ENCODE measurements at places on chromosomes 12 and 14.
A peak's percentile ranks its signal among the peaks of the same experiment; 100 is the strongest.

DNA sequence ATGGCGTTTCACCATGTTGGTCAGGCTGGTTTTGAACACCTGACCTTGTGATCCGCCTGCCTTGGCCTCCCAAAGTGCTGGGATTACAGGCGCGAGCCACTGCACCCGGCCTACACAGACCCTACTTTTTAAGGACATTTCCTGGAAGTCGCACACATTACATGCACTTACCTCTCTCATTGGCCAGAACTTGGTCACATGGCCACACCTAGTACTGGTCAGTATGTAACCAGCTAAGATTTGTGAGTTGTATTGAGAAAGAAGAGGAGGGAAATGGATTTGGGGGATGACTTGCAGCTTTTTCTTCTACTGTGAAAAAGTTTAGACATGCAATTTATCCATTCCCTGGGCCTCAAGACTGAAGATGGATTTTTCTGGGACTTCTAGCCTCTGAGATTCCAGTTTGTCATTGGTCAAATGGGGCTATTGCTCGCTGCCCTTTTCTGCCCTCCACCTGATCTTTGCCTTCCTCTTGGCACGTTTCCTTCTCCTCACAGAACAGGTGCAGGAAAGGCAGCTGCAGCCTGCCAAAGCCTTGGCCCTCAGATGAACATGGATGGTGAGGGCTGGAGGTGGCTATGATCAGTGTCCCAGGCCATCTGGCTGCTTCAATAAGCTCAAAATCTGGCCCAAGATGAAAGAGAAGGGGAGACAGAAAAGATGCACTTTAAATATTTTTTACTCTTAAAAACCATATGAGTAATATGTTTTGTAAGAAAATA lies 7.1 kb upstream of the ZDHHC22 start:
- DNase-seq = peak; percentile 26

GRCh38 chr14:71013551-71014192 lies 106.4 kb downstream of the PCNX1 start:
- DNase-seq = no peak

GRCh38 chr14:55832122-55832911 lies 252.3 kb downstream of the KTN1 start:
- DNase-seq = no peak

DNA sequence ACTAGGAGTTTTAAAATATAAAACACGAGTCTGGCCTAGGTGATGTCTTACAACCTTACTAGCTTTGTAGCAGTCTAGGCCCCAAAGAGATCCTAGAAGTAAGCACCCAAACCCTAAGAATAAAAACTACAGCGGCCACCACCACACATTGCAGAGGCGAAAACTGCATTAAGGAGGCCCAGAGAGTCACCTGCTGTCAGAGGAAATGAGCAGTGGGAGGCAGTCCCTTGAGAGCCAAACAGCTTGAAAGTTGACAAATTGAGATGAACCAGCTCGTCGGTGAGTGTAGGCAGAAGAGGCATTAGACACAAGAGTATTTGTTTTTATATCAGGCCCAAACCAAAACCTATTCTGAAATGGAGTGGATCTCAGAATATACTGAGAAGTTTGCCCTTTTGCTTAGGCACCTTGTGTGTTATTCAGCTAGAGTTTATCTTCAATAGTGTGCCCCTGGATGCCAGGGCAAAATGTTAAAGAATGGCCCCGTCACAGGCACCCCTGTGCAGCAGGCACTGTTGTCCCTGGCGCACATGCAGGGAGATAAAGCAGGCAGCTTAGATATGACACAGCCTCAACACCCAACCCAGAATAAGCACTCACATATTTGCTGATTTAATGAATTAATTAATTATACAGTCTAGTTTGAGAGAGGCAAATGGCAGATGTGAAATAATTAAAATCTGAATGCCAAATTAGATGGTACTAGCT lies 56.7 kb downstream of the TTC7B start:
- no peak for DNase-seq

- DNase-seq = no peak
Observed at GRCh38 chr12:54593725-54594124, 5.3 kb upstream of the PPP1R1A start.

DNA sequence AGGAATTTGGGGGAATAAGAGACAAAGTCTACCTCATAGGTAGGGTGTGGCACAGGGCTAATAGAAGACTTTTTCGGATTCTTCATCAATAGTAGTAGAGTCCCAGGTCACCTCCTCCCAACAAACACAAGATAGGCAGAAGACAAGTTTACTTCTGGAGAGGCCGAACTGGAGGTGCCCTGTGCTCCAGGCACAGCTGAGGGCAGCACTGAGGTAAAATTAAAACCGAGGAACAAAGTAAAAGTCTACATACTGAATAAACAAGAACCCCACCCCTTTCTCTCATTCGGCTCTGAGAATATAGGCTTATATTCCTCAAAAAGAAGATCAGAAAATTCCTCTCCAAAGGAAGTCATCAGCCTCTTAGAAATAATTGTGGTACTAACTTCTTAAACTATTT lies 161.5 kb downstream of the SEC23A start:
- DNase-seq = no peak

DNA sequence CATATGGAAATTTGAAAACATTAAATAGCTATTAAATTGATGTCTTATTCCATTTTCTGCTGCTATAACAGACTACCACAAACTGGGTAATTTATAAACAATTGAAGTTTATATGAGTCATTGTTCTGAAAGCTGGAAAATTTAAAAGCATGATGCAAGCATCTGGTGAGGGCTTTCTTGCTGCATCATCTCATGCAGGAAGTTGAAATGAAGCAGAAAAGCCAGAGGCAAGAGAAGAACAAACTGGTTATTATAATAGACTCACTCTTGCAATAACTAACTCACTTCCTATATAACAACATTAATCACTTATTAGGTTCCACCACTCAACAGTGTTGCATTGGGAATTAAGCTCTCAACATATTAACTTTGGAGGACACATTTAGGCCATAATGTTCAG lies 1277.4 kb downstream of the LRFN5 start:
- DNase-seq = no peak

DNA sequence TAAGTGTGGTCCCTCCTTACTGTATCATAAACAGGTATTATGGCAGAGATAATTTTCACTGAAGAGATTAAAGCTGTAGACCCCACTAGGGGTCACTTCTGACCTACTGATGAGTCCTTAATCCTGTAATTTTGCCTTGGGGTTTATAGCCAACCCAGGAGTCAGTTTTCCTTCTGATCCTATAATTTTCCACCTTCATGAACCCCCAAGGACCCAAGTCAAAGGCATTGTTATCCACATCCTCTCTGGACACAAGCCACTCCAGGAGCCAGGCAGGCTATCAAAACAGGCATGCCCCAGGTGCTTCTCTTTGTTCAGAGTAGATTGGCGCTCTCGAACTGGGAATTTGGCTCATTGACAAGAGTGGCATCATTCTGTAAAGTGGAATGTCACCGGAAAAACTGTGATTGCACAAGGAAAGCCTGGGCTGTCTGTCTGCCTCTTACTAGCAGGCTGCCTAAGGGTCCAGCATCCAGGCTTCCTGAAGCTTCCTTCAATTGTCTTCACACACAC lies 1523.2 kb upstream of the FLRT2 start:
- DNase-seq = no peak

- no peak for DNase-seq
Observed at GRCh38 chr12:76260390-76260748, 87.8 kb downstream of the BBS10 start.

GRCh38 chr14:29896354-29896821 lies 31.3 kb downstream of the PRKD1 start:
- no peak for DNase-seq

GRCh38 chr12:52243259-52243855 lies 10.3 kb downstream of the KRT7 start:
- DNase-seq = no peak

DNA sequence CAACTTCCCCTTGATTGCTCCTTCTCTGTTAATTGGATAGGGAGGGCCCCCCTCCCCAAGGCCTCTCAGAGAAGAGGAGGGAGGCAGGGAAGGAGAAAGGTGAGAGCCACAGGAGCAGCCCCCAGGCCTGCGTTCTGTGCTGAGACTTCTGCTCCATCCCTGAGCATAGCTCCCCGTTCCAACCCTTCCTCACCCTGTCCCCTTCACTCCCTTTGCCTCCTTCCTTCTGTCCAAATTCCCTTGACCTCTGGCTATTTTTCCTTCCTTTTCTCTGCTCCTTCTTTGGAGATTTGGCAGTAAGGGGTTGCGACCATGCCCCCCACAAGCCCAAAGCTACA lies 788 bp upstream of the ASIC1 start:
- no peak for DNase-seq

DNA sequence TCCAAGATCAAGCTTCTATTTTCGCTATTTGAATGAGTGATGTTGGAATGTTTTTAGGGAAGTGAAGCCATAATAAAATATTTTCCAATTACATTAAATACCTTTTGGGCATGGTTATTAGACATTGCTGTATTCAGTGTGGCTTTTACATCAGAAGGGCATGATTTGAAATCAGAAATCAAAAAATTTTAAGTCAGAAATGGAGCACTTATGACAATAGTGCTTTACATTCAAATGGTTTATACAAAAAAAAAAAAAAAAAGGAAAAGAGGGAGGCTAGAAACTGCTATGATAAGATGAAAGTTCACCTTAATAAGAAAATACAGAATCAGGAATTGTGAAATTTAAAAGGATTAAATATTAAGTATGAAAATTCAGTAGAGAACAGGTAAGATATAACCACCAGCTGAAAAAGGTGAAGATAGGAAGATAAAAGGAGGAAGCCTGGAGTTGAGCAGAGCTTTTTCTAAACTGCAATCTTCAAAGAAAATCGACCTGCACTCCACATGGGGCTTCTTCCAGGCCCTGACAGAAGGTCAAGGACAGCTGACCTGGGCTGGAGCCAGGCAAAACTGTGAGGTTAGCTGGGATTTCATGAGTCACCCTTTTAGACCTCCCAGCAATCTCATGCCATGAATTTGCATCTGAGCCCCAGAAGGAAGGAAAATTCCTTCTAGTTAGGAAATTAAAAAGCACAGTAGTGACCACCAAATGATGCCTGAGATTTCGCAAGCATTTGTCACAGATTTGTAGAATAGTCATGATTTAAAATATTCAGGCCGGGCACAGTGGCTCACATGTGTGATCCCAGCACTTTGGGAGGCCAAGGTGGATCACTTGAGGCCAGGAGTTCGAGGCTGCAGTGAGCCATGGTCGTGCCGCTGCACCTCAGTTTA lies 23.4 kb upstream of the BMP4 start:
- no peak for DNase-seq

- DNase-seq = no peak
Observed at GRCh38 chr12:54058128-54058768, 4.6 kb downstream of the HOXC4 start.

GRCh38 chr12:48145981-48146380 lies 11.3 kb downstream of the ASB8 start:
- no peak for DNase-seq

GRCh38 chr12:27964123-27964522 lies 8.4 kb downstream of the PTHLH start:
- DNase-seq = no peak

- DNase-seq = no peak
Observed at GRCh38 chr14:81385419-81385818, 14.7 kb downstream of the STON2 start.

GRCh38 chr12:125351788-125352187 lies 286.6 kb downstream of the AACS start:
- no peak for DNase-seq

DNA sequence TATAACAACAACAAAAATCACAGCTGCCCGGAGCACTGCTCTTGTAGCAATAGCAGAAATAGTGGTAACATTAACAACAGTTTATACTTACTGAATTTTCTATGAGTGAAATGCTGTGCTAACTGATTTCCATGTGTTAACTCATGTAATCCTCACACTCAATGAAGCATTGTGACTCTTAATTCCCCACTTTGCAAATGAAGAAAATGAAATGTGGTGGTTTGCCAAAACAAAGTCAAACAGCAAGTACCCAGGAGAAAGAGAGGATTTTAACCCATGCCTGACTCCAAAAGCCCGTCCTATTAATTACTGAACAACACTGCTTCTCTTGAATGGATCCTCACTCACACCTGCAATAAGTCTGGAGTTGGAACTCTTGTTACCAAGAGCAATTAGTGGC lies 123.5 kb downstream of the MED13L start:
- no peak for DNase-seq

DNA sequence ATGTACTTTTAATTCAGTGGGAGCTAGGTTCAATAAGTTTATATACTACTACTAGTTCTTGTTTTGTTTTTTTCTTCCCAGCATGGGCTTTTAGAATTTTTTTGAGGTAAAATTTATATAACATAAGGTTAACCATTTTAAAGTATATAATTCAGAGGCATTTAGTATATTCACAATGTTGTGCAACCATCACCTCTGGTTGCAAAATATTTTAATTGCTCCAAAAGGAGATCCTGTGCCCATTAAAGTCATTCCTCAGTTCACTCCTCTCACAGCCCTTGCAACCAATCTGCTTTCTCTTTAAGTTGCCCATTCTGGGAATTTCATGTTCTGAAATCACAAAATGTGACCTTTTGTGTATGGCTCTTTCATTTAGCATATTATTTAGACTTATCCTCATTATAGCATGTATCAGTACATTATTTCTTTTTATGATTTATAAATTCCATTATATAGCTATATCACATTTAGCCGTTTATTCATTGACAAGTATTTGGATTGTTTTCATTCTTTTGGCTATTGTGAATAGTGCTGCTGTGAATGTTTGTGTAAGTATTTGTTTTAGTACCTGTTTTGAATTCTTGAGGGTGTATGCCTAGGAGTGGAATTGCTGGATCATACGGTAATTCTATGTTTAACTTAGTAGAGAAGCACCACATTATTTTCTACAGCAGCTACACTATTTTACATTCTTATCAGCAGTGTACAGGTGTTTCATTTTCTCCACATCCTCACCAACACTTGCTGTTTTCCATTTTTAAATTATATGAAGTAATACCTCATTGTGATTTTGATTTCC lies 59.1 kb downstream of the ARHGAP5 start:
- no peak for DNase-seq

- DNase-seq = no peak
Observed at GRCh38 chr12:27771481-27772327, 8.3 kb upstream of the KLHL42 start.

- no peak for DNase-seq
Observed at GRCh38 chr12:68158432-68158831, 1.1 kb downstream of the IFNG start.

DNA sequence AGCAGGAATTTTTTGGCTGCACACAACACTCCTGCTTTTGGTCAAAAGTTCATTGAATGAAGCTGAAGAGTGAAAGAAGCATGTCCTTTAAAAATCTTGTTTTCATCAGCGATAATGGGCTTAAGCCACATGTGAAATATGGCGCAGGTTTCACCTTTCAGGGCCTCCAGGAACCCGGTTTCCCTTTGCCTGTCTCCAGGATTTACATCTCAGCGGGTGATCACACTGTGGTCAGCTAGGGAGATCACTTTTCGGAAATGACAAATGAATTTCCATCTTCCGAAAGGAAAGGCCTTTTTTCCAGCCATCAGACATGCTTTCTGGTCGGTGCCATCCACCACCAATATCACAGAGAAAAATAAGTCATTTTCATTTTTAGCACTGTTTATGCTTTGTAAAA lies 727.1 kb upstream of the TBX3 start:
- DNase-seq = no peak
